Brain (organoid and tissue), 16 donors: ENCODE measurements at places on chromosomes 2 and 18. TPM values are rescaled to one million over a fixed set of nuclear protein-coding genes. Genes with fewer than 3 reads are reported as not detected.

DNA sequence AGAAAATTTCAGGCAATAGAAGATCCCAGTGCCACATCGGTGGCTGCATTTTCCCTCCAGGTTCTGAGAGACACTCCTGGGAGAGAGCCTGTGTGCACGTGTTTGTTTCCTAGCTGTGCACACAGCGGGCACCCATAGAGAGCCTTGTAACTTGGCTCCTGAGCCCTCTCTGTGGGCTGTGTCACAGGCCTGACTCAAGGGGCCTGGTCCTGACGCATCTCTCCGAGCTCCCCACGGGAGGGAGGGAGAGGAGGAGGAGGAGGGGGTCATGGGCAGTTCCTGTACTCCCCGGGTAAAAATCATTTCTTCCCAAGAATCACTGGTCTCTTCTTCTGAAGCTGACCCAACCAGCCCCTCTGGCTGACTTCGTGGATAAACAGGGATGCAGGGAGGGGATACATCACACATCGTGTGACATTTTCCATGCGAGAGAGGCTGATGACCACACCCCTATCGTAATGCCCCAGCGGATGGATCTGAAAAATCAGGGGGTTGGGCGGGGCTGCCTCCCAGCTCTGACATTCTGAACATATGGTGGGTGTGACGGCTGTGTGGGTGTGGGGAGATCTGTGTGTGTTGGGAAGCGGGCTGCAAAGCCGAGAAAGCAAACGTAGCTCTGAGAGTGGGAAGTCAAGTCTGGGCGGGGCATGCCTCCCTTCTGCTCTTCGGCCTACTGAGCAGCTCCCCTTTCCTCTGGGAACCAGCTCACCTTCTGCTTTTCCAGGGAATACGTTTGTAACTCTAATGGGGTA, 308.3 kb upstream of the HS6ST1 start:
- no peak for DNase-seq

TCF23 gene
- polyA plus RNA-seq: not detected

SIX2 gene
- polyA plus RNA-seq: 18.6 TPM

GRCh38 chr2:122519366-122519765, 763.9 kb downstream of the TSN start:
- DNase-seq: no peak

DNA sequence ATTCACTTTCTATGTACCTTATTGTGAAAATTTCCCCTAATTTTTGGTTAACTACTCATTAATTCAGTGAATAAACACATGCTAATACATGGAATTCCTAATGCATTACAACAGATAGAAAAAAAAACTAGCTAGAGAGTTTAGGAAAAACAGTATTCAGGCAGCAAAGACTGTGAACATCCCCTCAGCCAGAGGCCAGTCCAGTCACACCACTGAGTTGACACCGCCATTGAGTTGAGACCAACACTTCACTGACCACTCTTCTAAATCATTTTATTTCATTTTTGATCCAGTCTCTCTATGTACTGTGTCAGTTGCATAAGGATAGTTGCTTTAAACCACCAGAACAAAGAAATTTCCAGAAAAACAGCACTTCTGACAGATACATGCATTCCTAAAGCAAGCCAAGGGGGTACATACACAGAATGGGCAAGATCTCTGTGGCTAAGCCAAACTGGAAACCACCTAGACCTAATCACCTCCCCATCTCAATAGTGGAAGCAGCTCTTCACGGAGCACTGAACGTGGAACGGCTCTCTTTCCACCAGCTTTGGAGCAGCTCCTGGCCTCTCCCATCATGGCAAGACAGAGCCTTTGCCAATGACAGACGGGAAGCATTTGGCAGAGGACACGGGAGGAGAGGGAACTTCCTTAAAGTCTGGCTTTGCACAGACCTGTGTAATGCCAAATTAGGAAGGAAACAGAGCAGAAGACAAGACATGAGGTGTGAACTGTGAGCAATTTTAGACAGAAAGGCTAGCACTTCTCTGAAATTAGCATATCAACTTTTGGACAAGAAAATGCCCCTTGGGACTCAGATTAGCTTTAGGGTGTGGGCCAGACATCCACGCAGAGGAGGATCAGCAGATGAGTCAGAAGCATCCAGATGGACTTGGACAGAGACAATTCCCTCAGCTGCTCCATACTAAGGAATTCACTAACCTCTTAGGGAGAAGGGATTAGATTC, 36.4 kb downstream of the CACNB4 start:
- peak; percentile 99 for DNase-seq

DNA sequence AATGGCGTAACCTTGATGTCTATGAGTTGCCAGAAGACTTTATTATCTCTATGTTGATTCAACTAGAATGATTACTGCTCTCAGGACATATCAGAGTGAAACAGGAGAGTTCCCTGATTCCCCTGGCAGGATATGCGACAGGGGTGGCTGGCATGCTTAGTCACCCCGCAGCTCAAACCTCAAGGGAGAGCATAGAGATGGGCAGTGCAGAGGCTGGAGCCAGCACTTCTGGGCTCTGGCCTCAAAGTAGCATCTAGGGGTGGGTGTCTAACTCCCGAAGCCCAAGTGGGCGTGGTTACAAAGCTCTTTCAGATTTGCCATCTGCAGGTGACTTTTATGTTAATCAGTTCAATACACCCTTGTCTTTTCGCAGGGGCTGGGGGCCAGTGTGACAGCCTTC, 391.6 kb downstream of the ADCYAP1 start:
- DNase-seq: no peak

CPO gene
- polyA plus RNA-seq: not detected

- DNase-seq: no peak
Observed at GRCh38 chr2:5164776-5165525, 527.2 kb upstream of the SOX11 start.

MC4R gene
- not detected for polyA plus RNA-seq

DNA sequence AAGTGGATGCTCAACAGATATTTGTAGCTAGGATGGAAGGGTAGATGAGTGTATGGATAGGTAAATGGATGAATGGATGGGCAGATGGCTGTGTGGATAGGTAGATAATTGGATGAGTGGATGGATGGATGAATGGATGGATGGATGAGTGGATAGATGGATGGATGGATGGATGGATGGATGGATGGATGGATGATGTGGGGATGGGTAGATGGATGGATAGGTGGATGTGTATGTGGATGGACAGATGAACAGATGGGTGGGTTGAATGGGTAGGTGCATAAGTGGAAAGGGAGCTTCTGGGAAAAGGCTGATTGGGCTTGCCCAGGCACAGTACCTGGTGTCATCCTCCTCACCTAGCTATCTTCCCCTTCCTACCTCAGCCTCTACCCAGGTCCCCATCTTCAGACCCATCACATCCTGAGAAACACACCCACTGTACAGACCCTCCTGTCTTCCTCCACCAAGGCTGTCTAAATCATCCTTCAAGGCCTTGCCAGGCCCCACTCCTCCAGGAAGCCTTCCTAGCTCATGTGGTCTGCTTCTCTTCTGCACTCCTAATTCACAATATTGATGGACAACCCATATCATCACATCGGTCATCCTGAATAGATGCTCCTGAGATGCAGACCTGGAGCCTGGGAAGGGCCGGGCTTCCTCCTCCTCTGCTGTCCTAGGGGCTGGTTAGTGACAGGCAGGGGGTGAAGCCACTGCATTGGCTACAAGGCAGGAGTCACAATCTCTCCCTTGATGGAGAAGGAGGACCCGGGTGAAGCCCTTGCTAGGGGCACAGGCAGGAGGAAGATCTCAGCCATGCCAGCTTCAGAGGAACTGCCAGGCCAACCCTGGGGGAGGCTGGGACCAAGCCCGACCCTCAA, 49.4 kb downstream of the SMAD7 start:
- no peak for DNase-seq

AMER3 gene
- 5.7 TPM for polyA plus RNA-seq

GRCh38 chr2:10413991-10414451, 34.1 kb downstream of the ODC1 start:
- no peak for DNase-seq

DNA sequence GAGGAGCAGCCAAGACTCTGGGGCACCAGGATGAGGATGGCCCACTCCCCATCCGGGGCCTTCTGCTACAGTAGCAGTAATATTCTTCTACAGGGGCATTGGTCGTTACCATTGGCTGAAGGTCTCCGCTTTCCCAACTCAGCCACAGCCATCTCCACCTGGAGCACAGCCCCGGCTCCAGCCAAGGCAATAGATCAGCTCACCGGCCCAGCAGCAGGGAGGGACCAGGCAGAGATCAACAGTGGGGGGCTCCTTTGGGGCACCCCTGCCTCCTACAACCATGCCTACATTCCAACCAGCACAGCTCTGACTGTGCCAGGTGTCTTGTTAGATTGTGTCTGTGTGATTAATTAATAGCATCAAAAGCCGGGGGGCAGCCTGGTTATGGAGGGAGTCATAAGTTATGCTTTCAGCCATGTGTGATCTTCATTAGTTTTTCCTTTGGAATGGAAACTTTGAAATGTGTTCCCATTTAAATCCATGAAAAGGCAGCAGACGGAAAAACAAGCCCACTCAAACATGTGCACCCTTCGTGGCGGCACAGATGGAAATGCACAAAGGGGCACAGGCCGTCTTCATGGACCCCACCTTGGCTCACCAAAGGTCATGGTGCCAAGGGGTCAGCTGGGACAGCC, 68.6 kb upstream of the BZW1 start:
- no peak for DNase-seq

RAB17 gene
- polyA plus RNA-seq: 7.5 TPM

- no peak for DNase-seq
Observed at GRCh38 chr2:172100935-172101820, 1.5 kb downstream of the DLX2 start.

- no peak for DNase-seq
Observed at GRCh38 chr18:2424420-2424819, 146.9 kb downstream of the METTL4 start.
